ENCODE measurements at places on chromosomes 7 and 10.

GRCh38 chr10:79310200-79310865, 36.9 kb upstream of the PPIF start:
- DNase-seq, result no peak

- no peak for DNase-seq
Measured at GRCh38 chr7:100532165-100533022, 6.6 kb upstream of the AGFG2 start.

DNA sequence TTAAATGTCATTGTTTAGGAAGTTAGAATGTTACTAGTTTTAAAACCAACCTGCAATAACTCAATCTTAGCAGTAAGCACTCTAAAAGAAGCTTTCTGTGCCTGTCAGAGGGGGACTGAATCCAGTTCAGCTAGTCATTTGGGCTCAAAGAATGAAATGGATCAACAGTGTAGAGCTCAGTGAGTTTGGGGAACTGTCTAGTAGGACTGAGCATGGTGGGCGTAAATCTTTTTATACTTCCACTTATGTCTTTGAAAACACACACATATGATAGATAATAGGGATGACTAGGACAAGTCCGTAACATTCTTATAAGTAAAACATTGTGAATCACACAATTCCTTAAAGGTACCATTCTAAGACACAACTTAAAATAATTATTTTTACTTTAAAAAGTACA, 11.5 kb downstream of the GSAP start:
- DNase-seq, result no peak

GRCh38 chr7:133983685-133984419, 143.3 kb upstream of the LRGUK start:
- no peak for DNase-seq

DNA sequence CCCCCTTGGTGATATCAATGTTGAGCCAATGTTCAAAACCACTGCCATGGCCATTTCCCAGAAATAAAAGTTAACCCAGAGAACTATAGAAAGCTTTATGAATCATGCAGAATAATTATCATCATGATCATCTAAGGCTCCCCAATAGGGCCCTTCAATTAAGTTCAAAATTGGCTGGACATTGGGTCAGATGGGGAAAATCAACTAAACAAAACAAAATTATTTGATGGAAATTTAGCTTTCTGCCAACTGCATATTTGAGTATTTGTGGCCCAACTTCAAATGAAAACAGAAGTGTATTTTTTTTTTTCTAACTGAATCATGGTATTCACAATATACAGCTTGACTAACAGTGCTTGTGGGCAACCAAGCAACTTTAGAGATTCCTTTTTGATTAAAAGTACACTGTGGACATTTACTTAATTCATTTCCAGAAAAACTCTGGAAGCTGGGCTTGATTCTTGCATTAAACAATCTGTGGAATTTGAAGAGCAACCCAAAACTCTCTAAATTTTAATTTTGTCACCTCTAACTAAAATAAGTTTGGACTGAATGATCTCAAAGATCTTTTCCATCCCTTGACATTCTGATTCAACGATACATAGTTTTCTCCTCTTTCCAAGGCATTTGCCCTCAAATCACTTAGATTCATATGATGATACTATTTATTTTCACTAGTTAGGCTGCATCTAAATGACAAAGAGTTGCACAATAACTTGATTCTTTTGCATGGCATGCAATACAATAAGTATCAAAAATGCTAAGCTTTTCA, 203.2 kb downstream of the AHR start:
- DNase-seq, result no peak

- DNase-seq, result no peak
Measured at GRCh38 chr7:103715376-103716120, 269.5 kb upstream of the SLC26A5 start.

DNA sequence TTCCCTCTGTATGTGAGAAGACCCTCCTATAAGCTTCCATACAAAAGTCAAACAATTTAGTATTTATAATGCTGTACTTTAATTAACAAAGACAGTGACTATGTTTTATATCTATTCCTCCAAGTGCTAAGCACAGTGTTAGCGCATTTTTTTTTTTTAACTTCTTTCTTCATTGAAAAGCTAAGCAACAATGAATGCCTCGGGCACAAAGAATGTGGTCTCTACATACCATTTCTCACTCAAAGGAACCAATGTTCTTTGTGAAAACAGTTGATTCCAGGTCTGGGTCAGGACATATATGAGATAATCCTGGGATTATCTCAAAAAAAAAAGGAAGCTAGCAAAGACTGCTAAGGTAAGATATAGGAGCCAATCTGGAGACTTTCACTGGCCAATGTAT, 26.2 kb upstream of the REEP3 start:
- DNase-seq, result no peak

- no peak for DNase-seq
Measured at GRCh38 chr7:336810-337566, 47.0 kb downstream of the FOXL3 start.

GRCh38 chr7:110281362-110281761, 809.6 kb upstream of the LRRN3 start:
- no peak for DNase-seq

DNA sequence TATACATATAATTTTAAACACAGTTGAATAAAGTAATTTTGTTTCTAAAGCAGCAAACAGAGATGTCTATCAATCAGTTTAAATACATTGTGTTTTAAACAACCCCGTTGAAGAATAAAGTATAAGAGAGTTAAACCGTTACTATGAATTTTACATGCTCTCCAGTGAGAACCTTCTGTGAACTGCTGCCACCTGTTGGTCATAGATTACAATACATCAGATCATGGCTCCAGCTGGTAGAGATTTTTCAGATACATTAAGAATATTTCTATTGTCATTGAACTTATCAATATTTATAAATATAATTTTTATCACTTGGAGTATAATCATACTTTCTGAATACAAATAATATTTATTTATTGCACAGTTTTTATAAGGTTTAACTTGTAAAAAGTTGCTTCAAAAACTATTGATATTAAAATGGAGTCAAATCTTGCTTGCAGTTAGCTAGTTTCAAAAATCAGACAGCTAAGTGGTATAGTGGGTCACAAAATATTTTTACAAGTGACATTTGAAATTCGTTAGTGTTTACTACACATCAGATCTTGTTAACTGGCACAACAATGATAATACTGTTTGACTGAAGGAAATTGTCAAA, 561.2 kb upstream of the PHF14 start:
- DNase-seq, result no peak

DNA sequence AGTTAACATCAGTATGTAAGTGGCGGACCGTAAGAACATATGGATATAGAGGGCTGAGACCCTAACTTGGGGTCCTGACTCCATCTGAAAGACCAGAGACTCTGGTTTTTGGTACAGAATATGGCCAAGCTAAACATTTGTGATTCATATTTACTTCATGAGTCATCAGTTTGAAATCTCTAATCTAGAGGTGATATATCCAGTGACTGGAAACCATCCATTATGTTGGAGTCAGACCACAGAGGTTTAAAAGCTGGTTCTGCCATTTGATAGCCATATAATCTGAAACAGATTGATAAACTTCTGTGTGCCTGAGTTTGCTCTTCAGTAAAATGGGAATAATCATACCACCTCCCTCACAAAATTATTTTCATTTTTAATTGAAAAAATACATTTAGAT, 505.3 kb downstream of the SORCS3 start:
- DNase-seq, result no peak

DNA sequence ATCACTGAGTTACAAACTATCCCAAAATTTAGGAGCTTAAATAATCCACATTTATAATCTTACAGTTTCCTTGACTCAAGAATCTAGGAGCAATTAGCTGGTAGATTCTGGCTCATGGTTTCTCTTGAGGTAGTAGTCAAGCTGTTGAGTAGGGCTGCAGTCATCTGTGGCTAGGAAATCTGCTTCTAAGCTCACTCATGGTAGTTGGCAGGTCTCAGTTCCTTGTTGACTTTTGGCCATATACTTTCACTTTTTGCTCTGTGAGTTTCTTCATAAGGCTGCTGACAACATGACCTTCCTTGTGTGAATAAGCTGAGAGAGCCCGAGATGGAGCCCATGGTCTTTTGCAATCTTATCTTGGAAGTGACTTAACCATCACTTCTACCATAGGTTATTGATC, 10.8 kb upstream of the ETV1 start:
- DNase-seq, result no peak

GRCh38 chr10:5283305-5284158, 81.2 kb upstream of the UCN3 start:
- DNase-seq, result peak; percentile 46

- DNase-seq, result no peak
Measured at GRCh38 chr7:43117095-43117494, 4.6 kb downstream of the HECW1 start.

- DNase-seq, result no peak
Measured at GRCh38 chr7:30929686-30930085, 18.0 kb downstream of the AQP1 start.

DNA sequence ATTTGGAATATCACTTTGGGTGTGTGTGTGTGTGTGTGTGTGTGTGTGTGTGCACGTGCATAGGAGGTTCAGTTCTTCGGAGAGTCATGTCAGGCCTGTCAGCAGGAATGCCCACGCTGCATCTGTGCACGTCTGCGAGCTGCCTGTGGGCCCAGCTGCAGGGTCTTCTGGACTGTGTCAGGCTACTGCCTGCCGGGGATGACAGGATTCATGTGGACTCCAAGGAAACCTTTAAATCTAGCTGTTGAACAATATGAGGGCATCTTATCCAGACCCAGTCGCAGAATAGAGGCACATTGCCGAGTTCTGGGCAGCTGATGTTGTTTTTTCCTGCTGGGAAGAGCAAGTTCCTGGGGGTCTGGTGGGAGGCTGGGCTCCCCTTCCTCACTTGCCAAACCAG, 19.0 kb downstream of the AQP1 start:
- no peak for DNase-seq

- no peak for DNase-seq
Measured at GRCh38 chr7:25922296-25922695, 229.7 kb upstream of the NFE2L3 start.

DNA sequence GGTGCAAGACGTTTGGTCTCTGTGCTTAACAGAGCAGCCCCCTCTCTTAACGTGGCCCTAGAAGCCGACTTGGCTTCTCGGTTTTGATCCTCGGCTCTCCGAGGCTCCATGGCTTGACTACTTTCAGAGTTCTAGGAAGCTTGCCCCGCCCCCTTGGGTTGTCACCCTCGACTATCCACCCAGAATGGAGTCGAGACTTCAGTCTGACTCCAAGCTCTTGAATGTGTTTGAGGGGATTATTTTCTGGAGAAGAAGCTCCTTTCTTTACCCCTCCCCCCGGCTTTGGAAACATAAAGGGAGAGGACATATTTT, 448 bp downstream of the SEC24C start:
- DNase-seq, result peak; percentile 42

DNA sequence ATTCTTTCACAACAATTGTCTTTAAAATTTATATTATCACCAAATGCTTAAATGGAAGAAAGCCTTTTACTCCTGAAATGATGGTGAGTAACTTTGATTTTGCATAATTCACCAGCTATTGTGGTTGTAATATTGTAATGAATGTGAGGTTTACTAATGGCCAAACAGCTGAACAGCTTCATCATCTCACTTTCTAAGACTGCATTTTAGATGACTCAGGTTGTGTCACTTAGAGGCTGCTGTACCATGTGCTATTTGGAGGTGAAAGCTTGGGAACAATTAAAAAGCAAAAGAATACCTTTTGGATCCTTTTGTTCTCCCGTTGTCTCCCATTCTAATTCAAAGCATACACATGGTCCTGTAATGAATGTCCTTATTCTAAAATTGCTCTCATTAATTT, 604.0 kb upstream of the PFKP start:
- DNase-seq, result no peak

GRCh38 chr7:108340856-108341411, 115.3 kb downstream of the NRCAM start:
- no peak for DNase-seq

DNA sequence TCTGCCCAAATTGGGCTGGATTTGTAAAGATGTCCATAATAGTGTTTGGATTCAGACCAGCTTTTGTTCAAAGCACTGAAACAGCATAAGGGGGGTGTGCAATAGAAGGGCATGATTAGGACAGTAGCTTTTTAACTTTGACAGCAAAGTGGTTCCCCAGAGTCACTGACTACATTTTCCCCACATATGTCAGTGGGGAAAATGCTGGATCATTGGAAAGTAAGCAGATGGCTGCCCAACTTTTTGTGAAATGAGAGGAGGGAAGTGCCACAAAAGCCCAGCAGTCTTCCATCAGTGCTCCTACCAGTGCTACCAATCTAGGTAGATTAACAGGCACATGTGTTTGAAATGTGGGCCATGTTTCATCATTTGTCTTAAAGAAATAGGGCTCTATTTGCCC, 162.8 kb downstream of the FZD1 start:
- DNase-seq, result no peak

- peak; percentile 41 for DNase-seq
Measured at GRCh38 chr7:94509264-94509886, at the start of gene CASD1. Gene CASD1 (plus strand): TSS chr7:94509809. CDS start chr7:94510085, 276 bp downstream.

DNA sequence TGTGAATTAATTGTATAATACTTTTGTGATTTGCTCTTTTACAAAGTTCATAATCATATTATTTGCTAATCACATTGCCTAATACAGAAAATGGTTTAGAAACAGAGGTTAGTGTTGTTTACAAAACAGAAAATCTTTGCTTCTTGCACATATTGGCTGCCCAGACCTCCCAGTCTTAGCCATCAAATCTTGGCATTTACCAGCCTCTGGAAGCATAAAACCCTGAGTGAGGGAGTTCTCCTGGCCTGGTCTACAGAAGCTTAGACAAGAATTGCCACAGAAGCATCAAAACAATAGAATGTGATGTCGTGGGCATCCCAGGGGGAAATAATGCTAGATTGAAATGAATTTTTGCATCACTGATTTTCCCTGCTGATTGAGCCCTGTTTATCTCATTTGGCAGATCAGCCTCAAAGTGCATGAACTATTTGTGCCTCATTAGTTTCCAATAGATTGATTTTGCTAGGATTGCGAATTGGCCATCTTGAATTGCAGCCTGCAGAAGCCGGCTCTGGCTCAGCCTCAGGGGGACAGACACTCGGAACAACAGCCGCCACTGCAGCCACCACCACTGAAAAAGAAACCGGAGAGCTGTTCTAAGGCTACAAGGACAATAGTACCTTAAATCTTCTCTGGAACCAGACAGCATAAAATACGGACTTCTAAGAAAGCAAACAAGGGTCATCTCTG, 11.1 kb upstream of the SORBS1 start:
- DNase-seq, result no peak

- no peak for DNase-seq
Measured at GRCh38 chr7:25669961-25670841, 441.9 kb upstream of the NPVF start.

DNA sequence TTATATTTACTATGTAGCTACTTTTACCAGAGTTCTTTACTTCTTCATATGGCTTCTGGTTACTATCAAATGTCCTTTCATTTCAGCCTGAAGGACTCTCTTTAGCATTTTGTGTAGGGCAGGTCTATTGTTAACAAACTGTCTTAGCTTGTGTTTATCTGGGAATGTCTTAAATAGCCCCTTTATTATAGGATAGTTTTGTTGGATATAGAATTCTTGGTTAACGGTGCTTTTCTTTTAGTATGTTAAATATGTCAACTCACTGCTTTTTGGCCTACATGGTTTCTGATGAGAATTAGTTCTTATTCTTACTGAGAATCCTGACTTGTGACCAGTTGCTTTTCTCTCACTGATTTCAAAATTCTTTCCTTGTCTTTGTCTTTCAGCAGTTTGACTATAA, 169.0 kb downstream of the ADK start:
- DNase-seq, result no peak

Data from activated T-helper 9 cell treated with anti-CD3 and anti-CD28 coated beads, Interleukin-2, amount 50 U/mL, for 16 hours (primary cell).